ENCODE measurements at places on chromosomes 13 and 19.
A peak's percentile ranks its signal among the peaks of the same experiment; 100 is the strongest.

- DNase-seq: peak; percentile 71
Measured at GRCh38 chr13:24053519-24054251, 106.8 kb upstream of the SPATA13 start.

DNA sequence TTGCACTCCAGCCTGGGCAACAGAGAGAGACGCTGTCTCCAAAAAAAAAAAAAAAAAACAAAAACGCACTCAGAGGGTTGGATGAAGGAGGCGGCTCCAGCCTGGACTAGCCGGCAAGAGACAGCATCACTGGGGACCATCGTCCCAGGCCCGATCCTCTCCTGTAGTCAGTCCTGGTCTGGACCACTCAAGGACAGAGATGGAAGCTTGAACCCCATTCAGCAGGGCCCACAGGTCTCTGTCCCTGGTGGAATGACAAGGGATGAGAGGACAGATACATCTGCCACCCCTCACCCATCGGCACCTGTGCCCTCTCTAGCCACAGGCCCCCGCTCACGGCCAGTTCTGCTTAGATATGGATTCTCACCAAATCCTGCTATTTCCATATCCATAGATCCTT is 14.0 kb downstream of the ADGRE5 start:
- no peak for DNase-seq

GRCh38 chr13:20667857-20668437 is 35.6 kb upstream of the IL17D start:
- DNase-seq: no peak

DNA sequence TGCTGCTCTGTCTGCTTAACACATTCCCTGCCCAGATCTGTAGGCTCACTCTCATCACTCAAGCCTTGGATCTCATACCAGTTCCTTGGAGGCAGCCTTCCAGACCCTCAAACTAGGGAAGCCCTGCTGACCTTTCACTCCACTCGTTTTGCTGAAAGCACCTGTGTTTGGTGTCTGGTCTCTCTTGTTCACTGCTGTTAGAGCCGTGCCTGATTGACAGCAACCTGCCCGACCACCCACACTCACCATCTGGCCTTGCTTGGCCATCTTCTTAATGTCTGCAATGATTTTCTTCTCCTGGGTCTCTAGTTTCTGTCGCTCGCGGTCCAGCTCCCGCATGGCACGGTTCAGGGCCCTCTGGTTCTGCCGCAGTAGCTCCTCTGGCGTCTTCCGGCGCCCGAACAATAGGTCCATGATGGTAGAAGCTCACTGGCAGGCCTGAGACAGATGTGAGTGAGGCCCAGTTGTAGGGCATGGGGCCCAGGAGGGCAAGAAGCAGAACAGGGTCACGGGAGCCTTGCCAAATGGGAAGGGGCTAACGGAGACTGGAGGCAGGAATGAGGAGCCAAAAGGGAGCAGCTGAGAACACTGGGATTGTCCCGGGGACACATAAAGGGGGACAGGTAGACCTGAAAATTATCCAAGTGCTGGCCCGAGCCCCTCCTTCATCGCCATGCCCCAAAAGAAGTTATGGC is 959 bp downstream of the CHMP2A start:
- no peak for DNase-seq

DNA sequence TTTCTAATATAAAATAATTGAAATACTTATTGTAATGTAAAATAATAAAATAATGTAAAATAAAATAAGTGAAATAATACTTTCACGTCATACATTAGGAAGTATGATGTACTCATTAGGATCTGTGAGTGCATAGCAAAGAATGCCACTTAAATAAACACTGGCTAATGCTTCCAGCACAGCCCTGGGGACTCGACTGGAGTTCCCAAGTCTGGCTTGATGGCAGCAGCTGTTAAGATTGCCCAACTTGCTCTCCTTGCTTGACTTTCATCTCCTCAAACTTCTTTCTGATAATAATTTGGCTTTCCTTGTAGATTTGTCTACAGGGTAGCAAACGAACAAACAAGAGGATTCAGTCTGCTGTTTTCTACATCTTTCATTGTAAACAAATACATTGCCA is 191.9 kb downstream of the COG6 start:
- no peak for DNase-seq

DNA sequence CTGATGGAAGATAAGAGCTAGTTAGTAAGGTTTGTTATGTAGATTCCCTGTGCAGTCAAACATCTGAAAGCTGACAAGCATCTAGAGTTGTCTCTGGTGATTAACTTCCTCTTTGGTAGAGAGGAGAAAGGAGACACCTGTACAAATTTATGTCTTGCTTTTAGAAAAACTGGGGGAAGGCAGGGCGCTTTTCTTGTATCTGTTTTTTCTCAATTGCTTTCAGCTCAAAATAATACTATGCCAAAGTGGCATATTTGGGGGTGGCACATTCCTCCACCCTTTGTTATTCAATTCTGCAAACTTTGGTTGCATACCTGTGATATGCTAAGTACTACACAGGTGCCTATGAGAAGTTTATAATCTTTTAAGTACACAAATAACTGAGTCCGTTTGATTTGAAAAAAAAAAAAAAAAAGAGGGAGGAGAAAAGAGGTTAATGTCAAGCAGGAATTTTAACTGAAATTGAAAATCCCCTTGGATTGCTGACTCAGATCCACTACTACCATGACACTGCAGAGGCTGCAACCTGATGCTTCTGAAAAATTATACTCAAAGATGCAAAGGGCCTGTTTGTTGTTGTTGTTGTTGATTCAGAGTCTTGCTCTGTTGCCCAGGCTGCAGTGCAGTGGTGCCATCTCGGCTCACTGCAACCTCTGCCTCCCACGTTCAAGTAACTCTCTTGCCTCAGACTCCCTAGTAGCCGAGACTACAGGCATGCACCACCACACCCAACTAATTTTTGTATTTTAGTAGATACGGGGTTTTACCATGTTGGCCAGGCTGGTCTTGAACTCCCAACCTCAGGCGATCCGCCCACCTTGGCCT is 164.8 kb upstream of the NBEA start:
- DNase-seq: no peak

GRCh38 chr19:22619932-22620331 is 14.2 kb upstream of the ZNF492 start:
- DNase-seq: no peak

GRCh38 chr19:17240062-17240752 is 5.5 kb downstream of the NR2F6 start:
- no peak for DNase-seq

- no peak for DNase-seq
Measured at GRCh38 chr19:39038098-39038497, 5.7 kb upstream of the FBXO27 start.

DNA sequence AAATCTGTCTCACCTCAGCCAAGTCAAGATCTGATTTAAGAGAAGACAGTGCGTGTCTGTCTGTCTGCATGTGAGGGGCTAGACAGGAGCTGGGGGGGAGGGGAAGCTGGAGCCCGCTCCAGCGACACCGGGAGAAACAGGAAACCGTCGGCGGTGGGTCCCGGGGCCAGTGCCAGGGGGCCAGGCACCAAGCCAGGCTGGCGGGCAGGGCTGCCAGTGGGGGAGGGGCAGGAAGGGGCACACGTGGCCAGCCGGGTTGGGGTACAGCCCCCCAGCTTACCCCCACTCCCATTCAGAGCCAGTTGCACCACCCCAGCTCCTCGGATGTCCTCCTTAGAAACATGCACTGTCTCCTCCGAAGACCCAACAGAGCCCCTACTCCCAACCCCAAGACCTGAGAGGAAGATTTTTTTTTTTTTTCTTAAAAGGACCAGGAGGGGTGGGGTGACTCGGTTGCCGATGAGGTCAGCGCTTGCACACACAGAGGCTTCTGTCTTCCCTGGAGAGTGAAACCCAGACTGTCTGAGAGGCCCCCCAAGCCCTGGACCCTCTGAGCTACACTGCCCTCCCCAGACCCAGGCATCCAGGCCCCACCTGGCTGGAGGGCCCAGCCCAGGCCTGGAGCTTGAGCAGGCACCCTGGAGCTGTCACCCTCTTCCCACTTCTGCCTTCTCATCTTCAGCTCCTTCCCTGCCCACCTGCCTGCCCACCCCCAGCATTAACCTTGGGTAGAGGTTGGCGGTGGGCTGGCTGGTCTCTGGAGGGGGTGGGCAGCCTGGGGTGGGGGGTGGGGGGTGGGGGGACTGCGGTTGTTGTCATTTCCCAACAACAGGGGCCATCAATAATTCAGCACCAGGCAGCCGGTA is 4.0 kb downstream of the ERF start:
- peak; percentile 37 for DNase-seq

- DNase-seq: no peak
Measured at GRCh38 chr13:101868585-101869469, 416.4 kb downstream of the ITGBL1 start.

- no peak for DNase-seq
Measured at GRCh38 chr13:100363285-100363711, 225.3 kb downstream of the GGACT start.

- no peak for DNase-seq
Measured at GRCh38 chr13:51770160-51770559, 33.8 kb downstream of the DHRS12 start.

- no peak for DNase-seq
Measured at GRCh38 chr13:110555601-110556223, 5.8 kb downstream of the RAB20 start.

DNA sequence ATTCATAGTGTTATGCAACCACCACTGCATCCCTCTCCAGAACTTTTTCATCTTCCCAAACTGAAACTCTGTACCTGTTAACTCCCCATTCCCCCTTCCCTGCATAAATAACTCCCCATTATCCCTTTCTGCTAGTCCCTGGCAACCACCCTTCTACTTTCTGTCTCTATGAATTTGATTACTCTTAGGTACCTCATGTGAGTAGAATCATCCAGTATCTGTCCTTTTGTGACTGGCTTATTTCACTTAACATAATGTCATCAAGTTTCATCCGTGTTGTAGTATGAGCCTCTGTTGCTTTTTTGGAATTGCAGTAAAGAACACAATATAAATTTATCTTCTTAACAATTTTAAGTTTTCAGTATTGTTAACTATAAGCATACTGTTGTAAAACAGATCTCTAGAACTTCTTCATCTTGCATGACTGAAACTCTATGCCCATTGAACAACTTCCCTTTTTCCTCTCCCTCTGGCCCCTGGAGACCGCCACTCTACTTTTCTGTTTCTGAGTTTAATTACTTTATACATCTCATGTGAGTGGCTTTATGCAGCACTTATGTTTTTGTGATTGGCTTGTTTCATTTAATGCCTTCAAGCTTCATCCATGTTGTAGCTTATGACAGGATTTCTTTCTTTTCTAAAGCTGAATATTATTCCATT is 87.3 kb upstream of the ABCC4 start:
- DNase-seq: no peak

GRCh38 chr13:99960663-99961311 is 10.8 kb downstream of the ZIC5 start:
- no peak for DNase-seq

GRCh38 chr13:98492335-98493041 is 84.4 kb downstream of the STK24 start:
- DNase-seq: no peak
